Fibroblast of pulmonary artery (primary cell): ENCODE measurements at places on chromosomes 3 and 15.

DNA sequence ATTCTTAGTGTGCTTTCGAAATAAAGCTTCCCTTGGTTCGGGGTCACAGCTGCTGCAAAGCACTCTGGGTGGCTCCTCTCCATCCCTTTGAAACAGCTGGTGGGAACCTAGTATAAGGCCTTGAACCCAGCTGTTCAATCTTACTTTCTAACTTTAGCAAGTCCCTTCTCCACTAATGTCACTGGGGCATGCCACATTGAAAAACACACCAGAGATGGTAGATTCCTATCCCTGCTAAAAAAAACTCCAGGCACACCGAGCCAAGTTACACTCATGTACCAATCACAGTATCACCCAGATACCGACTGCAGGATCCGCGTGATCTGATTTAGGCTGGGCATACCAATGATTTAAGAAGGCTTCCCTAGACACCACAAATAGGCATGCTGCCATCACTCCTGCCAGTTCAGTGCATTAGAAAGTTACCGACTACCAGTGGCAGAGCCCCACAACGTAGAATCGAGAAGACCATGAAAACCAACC is 65.0 kb downstream of the WWTR1 start:
- no peak for DNase-seq

DNA sequence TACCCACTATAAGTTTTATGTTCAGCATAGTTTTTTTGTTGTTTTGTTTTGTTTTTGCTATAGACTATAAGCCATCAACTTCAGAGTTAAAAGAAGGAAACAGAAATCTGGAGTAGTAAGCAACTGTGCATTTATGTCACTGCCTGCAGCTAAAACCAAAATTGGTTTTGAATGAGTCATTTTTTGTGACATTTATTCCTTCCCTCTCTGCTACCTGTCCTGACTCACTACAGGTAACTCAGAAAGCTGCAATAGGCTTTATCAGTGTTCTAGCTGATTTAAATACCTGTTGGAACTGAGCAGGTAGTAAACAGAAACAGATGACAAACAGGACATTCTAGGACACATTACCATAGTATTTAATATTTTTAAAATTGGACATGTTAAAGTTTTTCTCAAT is 393.3 kb upstream of the WNT5A start:
- no peak for DNase-seq

- DNase-seq = no peak
Measured at GRCh38 chr3:179876440-179876839, 160.3 kb downstream of the PEX5L start.

DNA sequence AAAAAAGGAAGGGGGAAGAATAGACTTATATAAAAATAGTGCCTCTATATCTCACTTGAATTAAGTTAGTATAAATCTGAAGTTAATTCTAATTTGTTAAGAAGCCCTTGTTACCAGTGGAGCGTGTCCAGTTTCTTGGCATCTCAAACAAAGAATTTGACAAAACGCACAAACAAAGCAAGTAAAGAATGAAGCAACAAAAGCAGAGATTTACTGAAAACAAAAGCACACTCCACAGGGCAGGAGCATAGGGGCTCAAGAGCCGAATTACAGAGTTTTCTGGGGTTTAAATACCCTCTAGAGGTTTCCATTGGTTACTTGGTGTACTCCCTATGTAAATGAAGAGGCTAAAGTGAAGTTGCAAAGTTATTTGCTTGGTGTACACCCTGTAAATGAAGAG is 34.0 kb upstream of the GK5 start:
- no peak for DNase-seq

GRCh38 chr3:196741249-196741889 is 1.7 kb downstream of the PAK2 start:
- DNase-seq = no peak

GRCh38 chr15:67968966-67969365 is 85.1 kb upstream of the PIAS1 start:
- DNase-seq = no peak

- DNase-seq = no peak
Measured at GRCh38 chr3:61679026-61679425, 117.7 kb downstream of the PTPRG start.

DNA sequence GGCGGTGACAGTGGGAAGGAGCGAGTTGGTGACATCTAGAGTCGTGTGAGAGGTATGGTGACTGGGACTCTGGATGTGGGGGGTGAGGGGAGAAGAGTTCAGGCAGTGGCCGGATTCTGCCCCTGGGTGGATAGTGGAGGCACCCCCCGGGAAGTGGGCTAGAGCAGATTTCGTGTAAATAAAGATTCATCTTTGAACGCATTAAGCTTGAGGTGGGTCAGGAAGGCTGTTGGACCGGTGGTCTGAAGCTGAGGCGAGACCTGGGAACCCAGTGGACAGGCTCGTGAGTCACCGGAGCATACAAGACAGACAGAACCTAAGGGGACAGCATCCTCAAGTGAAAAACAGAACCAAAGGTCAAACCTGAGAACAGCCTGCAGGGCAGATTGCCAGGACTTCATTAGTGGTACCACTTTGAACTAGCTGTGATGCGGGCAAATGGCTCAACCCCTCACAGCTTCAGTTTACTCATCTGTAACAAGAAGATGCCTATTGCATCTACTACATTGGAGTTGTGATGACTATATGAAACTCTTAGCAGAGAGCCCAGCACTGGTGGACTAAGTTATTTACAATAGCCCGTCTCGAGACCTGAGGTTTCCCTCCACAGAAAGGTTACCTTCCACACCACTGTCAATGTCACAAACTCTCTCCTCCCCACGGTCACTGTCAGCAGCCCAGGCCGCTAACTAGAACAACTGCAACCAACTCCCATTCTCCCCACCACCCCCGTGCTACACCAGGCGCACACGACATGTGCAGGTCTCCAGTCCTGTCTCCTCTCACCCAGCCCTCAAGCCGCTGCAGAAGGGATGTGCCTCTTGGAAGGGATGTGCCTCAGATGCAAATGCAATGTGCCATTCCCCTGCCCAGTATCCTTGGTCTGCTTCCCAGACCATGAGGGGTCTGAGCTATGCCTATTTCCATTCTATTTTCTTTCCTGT is 901 bp upstream of the CLN6 start:
- DNase-seq = no peak

DNA sequence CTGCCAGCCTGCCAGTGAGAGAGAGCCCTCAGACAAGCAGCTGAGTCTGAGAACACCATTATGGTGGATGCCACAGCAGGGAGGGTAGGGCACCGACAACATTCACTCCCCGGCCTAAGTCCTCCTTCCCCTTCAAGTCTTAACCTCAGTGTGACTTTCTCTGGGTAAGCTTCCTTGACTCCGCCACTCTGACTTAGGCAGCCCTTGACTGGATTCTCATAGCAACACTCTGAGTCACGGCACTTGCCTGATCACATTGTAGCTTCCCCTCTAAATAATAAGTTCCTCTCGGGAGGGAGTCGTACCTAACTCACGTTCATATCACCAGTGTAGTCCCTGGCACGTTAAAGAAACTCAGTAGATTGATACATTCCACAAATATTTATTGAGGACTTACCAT is 180.5 kb downstream of the FOXB1 start:
- peak; percentile 3 for DNase-seq

DNA sequence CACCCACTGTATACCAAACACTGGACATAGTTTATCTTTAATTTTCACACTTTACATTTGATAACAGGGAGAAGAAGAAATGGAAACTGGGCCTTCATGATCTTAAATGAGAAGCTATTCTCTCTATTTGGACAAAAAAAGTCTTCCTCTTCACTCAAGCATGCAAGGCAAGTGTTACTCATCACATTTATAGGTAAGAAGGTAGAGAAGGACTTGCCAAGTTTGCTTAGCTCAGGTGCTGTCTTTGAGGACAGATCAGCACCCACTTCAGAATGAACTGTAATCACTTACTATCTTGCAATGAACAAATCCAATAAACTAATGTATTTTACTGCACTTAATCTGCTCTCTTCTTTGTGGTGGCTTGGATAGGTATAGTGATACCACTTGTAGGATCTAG is 1.1 kb upstream of the MYH15 start:
- no peak for DNase-seq

- no peak for DNase-seq
Measured at GRCh38 chr3:103381296-103382079, 946.7 kb downstream of the ZPLD1 start.

DNA sequence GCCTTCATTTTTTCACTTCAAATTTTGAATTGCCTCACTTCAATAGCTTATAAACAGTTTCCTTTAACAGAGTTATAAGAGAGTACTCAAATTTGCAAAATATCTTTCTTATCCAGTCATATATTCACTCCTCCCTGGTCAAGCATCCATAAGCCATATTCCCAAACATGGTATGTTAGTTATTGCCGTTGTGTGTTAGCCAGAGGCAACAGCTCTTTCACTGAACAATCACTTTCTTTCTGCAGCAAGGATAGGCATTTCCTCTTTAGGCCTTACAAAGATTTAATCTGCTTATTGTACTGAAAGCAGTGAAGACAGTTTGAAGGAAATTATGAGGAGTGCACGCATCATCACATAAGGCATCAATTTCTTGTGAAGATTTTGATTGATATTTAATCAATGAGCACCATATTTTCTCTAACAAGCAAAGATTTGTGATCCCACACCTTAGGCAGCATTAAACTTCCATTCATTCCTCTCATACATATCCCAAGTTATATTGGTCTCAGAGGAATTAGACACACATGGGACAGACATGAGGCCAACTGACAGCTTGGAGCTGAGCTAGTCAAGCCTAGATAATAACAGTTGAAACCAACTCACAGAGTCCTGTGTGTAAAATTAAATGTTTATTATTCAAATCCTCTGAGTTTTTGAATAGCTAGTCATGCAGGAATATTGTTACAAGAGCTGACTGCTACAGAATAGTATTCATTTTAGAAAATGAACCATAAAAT is 80.0 kb upstream of the EPHA6 start:
- no peak for DNase-seq

- no peak for DNase-seq
Measured at GRCh38 chr3:66344391-66344811, 123.6 kb downstream of the SLC25A26 start.

GRCh38 chr3:118884748-118885206 is 149.9 kb downstream of the IGSF11 start:
- DNase-seq = peak; percentile 53

GRCh38 chr3:106193876-106194275 is 325.1 kb upstream of the CBLB start:
- no peak for DNase-seq

- DNase-seq = peak; percentile 80
Measured at GRCh38 chr3:169478566-169479313, 184.8 kb downstream of the MECOM start.

DNA sequence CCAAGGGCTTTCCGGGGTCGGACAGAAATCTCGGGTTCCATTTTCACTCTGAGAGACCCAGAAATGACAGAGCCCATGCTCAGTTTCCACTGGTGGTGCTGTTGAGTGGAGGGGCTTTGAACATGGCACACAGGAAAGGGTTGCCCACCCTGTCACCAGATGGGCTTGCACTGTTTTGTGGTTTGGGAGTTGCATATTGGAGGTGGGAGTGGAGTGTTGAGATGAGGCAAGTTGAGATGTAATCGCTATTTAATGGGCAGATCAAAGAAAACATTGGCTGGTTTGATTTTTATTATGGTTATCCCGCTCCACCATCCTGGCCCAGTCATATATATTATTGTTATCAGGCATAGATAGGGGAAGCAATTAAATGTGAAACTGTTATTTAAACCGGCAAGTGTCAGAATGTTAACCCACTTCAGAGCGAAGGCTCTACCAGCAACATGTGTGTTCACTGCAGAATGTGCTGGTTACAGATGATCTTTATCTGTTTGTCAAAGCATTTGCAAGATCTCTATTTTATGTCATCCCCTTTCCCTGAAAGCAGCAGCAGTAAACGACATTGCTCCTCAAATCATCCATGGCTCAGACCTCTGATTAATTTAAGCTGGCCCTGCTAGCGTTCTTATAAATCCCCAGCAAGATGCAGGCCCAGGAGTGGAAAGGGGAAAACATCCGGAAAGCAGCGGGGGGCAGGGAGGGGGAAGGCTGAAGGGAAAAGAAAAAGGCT is 58.3 kb upstream of the TSEN2 start:
- DNase-seq = no peak

GRCh38 chr3:27312044-27312668 is 57.0 kb downstream of the NEK10 start:
- peak; percentile 81 for DNase-seq

DNA sequence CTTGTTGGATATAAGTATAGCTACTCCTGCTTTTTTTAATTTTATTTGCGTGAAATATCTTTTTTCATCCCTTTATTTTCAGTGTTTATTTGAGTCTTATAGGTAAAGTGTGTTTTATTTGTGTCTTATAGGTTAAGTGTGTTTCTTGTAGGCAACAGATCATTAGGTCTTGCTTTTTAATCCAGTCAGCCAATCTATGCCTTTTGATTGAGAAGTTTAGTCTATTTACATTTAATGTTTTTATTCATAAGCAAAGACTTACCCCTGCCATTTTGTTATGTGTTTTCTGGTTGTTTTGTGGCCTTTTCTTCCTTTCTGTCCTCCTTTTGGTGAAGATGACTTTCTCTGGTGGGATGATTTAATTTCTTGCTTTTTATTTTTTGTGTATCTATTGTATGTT is 232.0 kb downstream of the RAP2B start:
- DNase-seq = no peak

DNA sequence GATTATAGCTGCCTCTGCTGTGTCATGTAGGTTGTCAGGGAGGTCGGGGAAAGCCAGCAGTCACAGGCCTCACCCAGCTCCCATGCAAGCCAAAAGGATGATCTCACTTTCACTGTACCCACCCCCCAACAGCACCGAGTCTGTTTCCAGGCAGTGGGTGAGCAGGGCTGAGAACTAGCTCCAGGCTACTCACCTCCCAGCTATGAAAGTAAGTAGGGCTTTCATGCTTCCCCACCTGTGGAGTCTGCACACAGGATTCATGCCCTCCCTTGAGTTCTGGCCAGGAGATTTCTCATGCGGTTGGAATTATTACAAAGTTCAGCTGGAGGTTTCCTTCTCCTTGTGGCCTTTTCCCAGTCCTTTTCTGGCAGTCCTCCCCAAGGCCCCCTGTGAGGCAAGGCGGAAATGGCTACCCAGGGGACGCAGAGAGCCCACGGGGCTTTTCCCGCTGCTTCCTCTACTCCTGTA is 356.2 kb downstream of the SV2B start:
- DNase-seq = no peak

DNA sequence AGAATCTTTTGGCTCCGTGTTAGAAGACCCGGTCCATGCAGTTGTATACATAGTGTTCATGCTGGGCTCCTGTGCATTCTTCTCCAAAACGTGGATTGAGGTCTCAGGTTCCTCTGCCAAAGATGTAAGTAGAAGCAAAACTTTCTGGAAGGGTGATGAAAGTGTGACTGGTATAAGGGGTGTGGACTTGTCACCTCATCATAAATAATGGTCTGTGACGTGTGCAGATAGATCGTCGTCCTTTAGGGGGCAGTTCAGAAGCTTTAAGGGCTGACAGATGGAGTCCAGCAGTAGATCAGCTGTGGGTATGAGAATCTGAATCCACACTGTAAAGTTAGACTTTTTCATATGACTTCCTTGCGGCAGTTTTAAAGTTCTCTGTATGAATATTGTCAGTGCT is 15.3 kb downstream of the SEC61A1 start:
- no peak for DNase-seq

- peak; percentile 83 for DNase-seq
Measured at GRCh38 chr15:81304226-81304625, 19.7 kb downstream of the STARD5 start.

- peak; percentile 17 for DNase-seq
Measured at GRCh38 chr3:99430348-99431134, 207.9 kb upstream of the COL8A1 start.
